ENCODE measurements at places on chromosomes 1 and 21. TPM values are rescaled to one million over a fixed set of nuclear protein-coding genes. Genes with fewer than 3 reads are reported as not detected.

YIPF1 gene
- total RNA-seq = 14.8 TPM

CACHD1 gene
- total RNA-seq = 8.7 TPM

PTGER3 gene
- total RNA-seq = not detected

FMO1 gene
- not detected for total RNA-seq
